Astrocyte of the spinal cord (primary cell): ENCODE measurements at places on chromosomes 7 and 10.

- DNase-seq = no peak
Observed at GRCh38 chr10:64096941-64097340, 575.7 kb downstream of the REEP3 start.

- DNase-seq = no peak
Observed at GRCh38 chr10:24394461-24395190, 185.7 kb downstream of the KIAA1217 start.

DNA sequence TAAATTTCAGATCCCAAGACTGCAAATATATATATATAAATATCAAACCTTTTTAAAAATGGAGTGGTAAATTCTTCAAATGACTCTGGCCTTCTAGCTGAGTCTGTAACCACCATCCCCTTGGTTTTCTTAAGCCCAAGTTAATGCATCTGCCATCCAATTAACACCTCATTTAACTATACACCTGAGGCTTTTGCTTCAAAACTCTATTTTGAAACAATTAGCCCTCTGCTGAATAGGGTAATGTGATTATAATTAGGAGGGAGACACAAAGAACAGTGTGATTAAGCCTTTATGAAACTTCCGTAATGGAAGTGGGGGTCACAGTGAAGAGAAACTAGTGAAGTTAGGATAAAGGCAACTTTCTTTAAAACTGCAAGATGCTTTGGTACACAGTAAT is 83.6 kb downstream of the GPR37 start:
- DNase-seq = no peak

GRCh38 chr7:27119412-27119911 is 11.1 kb downstream of the HOXA4 start:
- DNase-seq = no peak

- no peak for DNase-seq
Observed at GRCh38 chr10:35135861-35136260, 9.2 kb downstream of the CREM start.

- DNase-seq = peak; percentile 30
Observed at GRCh38 chr7:47451851-47452205, 130.1 kb downstream of the TNS3 start.

GRCh38 chr10:71909399-71910083 is 54.7 kb upstream of the CHST3 start:
- DNase-seq = no peak
